ENCODE measurements at places on chromosomes 12 and 14.
A peak's percentile ranks its signal among the peaks of the same experiment; 100 is the strongest.

DNA sequence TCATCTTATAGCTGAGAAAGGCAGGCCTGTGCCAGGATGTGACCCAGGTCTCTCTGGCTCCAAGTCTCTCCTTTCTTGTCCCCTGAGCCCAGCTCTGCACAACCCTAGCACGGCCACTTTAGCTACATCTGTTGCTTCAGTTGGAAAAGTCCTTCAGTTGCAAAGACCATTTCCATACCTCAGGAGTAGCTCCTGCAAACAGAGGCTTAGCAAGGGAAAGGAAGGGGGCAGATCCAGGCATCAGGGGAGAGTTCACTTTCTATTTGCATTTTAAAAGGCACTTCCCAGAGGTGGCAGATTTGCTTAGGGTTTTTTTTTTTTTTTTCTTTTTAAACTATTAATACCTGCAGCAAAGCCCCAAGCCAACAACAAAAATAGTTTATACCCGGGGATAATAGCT is 3.0 kb upstream of the PITPNM2 start:
- no peak for DNase-seq

DNA sequence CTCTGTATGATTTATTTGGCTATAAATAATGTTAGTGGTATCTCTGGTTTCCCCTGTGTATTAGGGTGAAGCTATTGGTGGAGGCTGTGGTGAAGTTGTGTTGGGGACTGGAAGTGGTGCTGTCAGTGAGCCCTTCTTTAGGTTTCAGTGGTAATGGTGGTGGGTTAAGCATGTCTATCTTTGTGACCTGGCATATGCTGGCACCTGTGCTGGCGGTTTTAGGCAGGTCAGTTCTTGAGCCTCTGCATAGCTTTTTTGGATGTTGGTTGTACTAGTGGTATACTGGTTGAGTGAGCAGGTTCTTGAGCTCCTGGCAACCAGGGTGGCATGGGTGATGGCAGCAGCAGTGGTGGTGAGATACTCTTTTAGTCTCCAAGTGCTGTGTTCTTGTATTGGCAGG is 161.9 kb upstream of the CAND1 start:
- DNase-seq: no peak

DNA sequence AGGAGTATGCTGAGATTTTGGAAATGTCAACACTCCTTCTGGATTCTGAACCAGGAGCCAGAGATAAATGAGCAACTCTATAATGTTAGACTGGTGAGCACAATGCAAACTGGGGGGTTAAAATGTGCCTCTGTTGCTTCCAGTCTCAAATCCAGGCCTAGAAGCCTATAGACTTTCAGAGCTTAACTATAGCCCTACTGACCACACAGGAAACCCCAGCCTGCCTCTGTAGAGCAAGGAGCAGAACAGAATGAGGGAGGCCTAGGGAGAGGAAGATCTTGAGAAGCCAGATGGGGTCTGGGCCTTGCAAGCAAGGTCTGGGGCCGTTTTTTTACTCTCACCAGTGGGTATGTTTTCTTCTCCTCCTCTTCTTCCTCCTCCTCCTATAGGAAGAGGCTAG is 225.4 kb upstream of the KITLG start:
- DNase-seq: no peak

GRCh38 chr12:103813426-103813825 is 27.6 kb downstream of the NT5DC3 start:
- no peak for DNase-seq

DNA sequence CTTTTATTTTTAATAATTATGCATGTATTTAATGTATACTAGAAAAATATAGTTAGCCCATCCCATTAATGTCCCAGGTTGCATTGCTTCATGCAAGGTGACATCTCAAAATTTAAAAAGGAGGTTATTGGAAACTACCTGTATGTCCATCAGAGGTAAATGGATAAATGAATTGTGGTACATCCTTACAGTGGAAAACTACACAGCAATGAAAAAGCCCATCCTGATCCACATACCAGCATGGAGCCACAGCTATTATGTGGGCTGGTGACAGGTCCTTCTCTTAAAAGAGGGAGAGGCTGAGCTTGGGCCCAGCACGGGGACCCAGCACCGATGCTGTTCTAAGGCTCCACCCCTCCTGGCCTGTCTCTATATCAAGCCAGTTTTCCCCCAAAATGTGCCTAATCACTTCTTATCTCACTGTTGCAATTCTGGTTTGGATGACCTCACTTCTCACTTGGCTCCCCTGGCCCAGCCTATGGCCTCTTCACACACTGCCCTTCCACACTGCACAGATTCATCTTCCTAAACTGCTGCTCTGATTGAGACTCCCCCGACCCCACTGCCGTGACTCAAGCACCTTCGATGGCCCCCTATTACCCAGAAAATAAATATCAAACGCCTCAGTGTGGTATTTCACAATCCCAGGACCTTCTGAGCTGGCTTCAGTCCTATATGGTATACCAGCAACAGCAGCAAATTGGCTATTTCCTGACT is 97.1 kb upstream of the NCOR2 start:
- DNase-seq: no peak

GRCh38 chr14:88228522-88229236 is 94.4 kb downstream of the KCNK10 start:
- no peak for DNase-seq

- DNase-seq: no peak
Observed at GRCh38 chr12:53056296-53056695, 6.4 kb downstream of the TNS2 start.

DNA sequence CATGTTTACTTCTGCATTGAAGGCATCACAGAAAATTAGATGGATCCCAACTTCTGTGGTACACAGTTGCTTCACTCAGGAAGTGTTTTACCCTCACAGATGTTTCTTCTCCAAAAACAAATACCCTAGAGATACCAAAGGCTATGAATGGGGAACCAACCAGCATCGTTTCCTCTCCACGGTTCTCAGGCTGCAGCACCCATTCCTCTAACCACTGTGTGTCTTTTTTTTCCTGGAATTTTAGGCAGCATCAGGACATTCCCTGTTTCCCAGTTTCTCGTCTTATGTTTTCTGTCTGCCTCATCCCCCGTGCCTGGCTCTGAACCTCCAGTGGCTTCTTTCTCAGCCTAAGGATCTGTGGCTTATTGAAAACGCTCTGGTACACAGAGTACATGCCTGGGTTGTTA is 72.0 kb upstream of the TBX5 start:
- no peak for DNase-seq

- no peak for DNase-seq
Observed at GRCh38 chr14:91770185-91770584, 38.3 kb upstream of the CATSPERB start.

DNA sequence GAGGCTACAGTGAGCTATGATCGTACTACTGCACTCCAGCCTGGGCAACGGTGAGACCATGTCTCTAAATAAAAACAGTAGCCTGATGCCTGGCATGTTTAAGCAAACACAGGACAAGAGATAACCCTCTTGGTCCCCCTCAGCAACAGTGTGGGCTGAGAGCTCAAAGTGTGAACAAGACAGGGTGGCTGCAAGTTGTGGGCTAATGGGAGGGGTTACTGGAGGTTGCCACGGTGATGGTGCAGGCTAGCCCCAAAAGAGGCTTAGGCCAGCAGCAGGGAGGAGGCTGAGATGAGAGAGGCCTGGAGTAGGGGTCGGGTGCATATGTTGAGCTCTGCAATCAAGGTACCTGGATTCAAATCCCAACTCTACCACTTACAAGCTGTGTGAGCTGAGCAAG is 3.4 kb upstream of the LGMN start:
- no peak for DNase-seq

DNA sequence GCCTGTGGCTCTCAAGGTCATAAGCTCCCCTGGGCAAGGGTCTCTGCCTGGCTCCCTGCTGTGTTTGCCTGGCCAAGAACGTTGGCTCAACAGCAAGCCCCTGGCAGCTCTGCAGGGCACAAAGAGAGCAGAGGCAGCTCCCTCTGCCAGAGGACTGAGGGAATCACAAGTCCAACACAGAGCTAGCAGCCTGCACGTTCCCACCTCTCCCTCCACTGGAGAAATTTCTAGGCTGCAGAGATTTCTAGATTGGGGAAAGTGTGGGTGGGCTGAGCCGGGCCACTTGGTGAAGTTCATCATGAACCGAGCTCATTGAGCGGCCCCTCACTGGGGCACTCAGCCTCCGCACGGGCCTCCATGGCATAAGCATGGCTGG is 19.8 kb downstream of the ZFYVE21 start:
- no peak for DNase-seq

DNA sequence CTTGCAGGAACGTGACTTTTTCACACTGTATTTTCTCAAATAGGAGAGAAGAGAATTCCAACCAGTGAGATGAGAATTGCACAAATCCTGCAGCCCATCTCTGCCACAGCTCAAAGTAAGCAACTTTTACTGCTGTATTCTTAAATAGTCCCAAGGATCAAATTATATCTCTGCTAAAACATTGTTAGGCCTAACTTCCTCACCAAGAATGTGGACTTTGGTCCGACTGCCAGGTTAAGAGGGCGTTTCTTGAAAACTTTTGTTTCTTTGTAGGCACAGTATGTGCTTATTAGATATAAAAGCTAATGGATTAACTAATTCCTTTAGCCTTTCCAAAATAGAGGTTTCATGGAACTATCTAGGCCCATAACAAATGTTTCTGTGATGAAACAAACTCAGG is 61.4 kb upstream of the IFNG-AS1 start:
- DNase-seq: peak; percentile 53

GRCh38 chr12:65675141-65675621 is 149.1 kb upstream of the HMGA2 start:
- no peak for DNase-seq

DNA sequence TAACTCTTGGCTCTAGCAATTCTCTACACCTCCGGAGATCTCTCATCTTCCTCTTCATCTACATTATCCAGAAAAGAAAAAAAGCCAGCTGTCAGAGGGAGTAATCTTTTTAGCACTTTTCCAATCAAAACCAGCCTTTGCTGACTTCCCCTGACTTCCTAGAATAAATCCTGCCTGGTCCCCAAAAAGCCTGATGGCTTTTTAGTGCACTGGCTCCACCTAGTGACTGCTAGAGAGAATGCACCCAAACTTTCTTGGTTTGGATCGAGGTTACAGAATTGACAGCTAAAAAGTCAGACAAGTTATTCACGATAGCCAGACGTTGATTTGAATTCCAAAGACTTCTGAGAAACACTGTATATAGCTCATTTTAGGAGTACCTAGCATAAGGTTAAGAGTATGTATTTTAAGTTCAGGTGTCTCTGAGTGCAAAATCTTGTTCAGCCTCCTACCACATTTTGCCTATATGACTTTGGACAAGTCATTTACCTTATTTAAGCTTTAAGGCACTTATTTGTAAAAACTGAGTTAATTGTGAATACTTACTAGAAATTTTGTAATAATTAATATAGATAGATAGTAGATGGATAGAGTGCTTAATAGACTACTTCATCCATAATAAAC is 185.7 kb upstream of the GRIN2B start:
- DNase-seq: peak; percentile 36

- DNase-seq: peak; percentile 56
Observed at GRCh38 chr12:9039397-9039977, 50.1 kb downstream of the KLRG1 start.

GRCh38 chr12:92995258-92995903 is 66.3 kb upstream of the EEA1 start:
- no peak for DNase-seq

GRCh38 chr14:91356181-91356763 is 61.3 kb downstream of the CCDC88C start:
- no peak for DNase-seq

DNA sequence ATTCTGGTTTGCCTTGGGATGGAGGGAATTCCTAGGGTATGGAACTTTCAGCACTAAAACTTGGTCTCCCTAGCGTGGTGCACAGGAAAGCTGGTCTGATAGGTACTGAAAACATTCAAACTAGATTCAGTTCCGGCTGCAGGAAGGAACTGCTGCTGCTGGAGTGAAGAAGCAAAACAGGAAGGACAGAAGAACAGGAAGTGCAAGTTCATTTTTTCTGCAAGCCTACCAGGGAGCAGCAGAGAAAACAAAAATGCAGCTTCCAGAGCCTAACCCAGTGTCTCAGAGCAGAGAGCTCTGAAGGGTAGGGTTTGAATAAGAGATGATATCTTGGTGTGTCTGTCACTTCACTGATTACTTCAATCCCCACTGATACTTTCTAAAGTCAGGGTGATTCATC is 165.2 kb downstream of the VRK1 start:
- DNase-seq: no peak

DNA sequence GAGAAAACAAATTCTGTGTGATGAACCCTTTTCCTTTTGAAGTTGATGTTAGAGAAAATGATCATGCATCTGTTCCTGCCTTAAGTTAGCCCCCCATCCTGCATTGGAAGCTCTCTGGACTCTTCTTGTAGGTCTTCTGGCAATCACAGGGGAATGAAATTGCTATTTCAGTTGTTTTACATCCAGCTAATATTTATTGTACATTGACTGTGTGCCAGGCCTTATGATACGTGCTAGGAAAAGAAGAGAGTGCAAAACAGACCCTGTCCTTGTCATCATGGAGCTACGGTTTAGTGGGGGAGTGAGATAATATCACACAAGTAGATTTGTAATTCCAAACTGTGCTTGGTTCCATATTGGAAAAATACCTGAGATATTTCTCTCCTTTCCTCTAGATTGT is 118.6 kb downstream of the TGFB3 start:
- DNase-seq: no peak

DNA sequence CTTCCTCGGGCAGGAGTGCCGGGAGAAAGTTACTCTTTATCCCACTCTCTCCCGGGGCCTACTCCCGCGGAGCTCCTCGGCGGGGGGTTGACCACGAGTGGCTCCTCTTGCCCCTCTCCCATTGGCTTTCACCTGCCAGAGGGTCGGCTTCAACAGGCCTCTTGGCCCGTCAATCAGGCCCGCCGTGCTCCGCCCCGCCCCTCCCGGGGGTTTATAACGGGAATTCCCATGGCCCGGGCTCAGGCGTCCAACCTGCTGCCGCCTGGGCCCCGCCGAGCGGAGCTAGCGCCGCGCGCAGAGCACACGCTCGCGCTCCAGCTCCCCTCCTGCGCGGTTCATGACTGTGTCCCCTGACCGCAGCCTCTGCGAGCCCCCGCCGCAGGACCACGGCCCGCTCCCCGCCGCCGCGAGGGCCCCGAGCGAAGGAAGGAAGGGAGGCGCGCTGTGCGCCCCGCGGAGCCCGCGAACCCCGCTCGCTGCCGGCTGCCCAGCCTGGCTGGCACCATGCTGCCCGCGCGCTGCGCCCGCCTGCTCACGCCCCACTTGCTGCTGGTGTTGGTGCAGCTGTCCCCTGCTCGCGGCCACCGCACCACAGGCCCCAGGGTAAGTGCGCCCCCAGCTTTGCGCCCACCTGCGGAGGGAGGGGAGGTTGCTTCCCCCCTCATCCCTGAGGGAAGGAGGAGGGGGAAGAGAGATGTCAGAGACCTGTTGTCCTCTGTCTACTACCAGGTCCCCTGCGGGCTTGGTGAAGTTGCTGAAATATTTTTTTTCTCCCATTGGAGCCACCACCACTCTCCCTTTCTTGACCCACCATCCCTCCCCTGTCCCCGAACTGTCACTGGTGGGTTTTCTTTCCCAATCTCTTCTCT is at the start of gene SMOC1:
SMOC1 (plus strand) TSS at position 242 of the 869 bp plus-strand sequence; CDS start at position 505, 263 bp downstream.
- peak; percentile 76 for DNase-seq
